Omental fat pad (tissue), 4 donors: ENCODE measurements at places on chromosomes 11 and 22. TPM values are rescaled to one million over a fixed set of nuclear protein-coding genes. Genes with fewer than 3 reads are reported as not detected.

DNA sequence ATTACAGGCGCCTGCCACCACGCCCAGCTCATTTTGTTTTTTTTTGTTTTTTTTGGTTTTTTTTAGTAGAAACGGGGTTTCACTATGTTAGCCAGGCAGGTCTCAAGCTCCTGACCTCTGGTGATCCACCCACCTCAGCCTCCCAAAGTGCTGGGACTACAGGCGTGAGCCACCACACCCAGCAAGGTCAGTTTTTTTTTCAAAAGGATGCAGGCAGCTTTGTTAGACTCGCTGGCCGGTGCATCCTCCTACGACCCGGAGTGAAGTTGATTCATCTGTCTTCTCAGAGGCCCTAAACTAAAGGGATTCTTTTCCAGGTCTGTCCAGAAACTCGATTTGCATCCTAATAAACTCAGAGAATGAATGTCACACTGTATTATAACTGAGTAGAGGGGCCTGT lies 182.3 kb downstream of the DBX1 start:
- DNase-seq, result no peak

DNA sequence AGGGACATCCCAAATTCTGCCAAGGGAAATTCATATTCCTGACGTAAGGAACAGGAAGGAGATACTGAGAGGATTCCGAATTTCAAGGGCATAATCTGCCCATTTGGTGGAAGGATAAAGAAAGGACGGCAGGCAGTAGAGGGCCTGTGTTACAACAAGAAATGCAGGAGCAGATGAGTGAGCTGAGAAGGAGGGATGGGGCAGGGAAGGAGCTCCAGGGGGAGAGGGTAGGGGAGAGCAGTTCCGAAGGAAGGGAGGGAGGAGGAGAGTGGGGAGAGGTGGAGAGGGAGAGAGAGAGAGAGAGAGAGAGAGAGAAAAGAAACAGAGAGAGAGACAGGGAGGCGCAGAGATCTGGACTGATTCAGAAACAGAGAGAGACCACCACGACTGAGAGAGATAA lies 843 bp downstream of the OPCML start:
- DNase-seq, result no peak

DNA sequence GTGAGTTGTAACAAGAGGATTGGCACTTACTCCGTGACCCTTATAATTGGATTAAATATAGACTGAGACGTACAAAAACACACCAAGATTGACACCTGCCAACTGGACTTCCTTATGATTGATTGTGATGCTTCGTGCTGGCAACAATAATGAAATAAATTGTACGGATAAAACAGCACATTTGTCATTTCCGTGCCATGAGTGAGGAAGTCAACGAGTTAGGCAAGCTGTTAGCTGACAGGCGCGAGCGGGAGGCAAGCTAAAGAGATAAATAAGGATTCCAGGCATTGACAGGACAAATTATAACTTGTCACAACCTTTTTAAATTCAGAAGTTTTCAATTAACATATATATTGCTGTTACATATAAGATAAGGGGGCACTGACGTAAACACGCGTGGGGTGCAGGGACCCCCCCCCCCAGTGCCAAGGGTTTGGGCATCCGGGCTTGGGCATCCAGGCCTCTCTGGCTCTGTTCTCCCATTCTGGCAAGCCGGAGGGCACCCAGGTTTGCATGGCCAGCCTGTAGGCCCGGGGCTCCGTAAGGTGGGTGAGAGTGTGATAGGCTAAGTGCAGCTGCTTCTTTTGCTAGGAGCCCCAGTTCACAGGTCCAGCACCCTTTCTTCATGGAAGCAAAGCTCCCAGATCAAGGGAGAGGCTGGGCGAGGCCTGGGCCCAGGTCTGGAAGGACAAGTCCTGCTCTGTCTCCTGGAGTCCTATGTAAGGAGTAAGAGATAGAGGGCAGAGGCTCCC lies 11.2 kb upstream of the PAX6 start:
- no peak for DNase-seq

DNA sequence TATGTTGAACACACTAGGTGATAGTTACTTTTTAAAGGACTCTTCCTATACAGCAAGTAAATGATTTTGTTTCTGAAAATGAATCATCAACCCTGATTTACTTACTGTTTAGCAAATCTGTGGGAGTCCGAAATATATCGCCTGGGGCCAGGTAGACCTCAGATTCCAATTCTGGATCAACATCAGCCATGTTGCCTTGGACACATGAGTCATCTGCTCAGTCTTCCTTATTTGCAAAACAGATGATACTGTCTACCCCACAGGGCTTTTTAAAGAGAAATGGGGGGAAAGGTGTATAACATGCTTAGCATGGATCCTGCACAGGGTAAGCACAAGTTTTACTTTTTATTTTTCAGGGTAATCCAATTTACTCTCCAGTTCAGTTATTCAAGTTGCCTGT lies 324.2 kb downstream of the TENM4 start:
- no peak for DNase-seq

The PPP2R5B gene
- 13.5 TPM for total RNA-seq

The TMEM86A gene
- total RNA-seq, result 4.7 TPM
